ENCODE measurements at places on chromosomes 7 and 10. TPM values are rescaled to one million over a fixed set of nuclear protein-coding genes. Genes with fewer than 3 reads are reported as not detected.

DNA sequence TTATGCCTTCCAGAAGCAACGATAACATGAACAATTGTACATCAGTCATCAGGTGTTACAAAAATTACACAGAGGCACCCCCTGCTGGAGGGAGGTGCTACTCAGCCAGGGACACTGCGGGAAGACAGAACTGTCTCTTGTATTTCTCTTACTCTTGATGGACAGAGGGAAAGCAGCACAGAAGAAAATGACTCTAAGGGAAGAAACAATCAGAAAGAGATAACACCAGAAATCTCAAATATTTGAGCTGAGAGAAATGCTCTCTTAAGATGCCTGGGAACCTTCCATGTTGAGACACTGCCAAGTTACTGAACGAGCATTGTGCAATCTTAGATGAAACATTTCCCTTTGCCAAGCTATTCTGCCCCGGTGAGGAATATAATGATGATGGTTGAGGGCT, 227.6 kb upstream of the NPSR1 start:
- no peak for DNase-seq
- no peak overlapping the region for H3K4me3 ChIP-seq
- no peaks in the 10 kb centered on the region for H3K27me3 ChIP-seq
- H3K4me1 ChIP-seq, result no peaks in the 10 kb centered on the region
- no peak overlapping the region for H3K27ac ChIP-seq

- H3K36me3 ChIP-seq, result no peaks in the 10 kb centered on the region
- no peak overlapping the region for H3K4me3 ChIP-seq
- peaks cover 10% of the 10 kb centered on the region for H3K4me1 ChIP-seq
- no peak for DNase-seq
Measured at GRCh38 chr10:43692051-43692825, 43.6 kb upstream of the ZNF32 start.

The CPXM2 gene
- total RNA-seq, result 18.0 TPM

GRCh38 chr10:60870416-60870728, 73.6 kb downstream of the RHOBTB1 start:
- no peaks in the 10 kb centered on the region for H3K36me3 ChIP-seq
- no peak for DNase-seq
- no peak overlapping the region for H3K27ac ChIP-seq
- H3K27me3 ChIP-seq, result no peaks in the 10 kb centered on the region
- H3K4me3 ChIP-seq, result no peak overlapping the region
- H3K4me1 ChIP-seq, result peaks cover 1% of the 10 kb centered on the region

DNA sequence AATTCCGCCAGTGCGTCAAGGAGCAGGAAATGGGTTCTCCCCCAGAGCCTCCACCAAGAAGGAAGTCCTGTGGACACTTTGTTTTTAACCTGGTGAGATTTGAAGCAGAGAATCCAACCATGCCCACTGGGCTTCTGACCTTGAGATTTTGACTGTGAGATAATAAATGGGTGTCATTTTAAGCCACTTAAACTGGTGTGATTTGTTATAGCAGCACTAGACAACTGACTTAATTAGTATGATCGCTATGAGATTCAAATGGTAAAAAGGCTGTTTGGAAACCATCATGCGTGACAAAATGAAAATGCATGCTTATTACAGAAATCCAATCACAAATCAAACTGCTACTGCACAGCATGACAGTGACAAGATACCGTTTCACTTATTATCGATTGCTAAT, 98.0 kb downstream of the ADAM12 start:
- H3K4me1 ChIP-seq, result peaks cover 2% of the 10 kb centered on the region
- no peaks in the 10 kb centered on the region for H3K27me3 ChIP-seq
- no peak for DNase-seq
- H3K27ac ChIP-seq, result no peak overlapping the region

The VWDE gene
- 0.25 TPM for total RNA-seq

The TMEM184A gene
- total RNA-seq, result 0.05 TPM

DNA sequence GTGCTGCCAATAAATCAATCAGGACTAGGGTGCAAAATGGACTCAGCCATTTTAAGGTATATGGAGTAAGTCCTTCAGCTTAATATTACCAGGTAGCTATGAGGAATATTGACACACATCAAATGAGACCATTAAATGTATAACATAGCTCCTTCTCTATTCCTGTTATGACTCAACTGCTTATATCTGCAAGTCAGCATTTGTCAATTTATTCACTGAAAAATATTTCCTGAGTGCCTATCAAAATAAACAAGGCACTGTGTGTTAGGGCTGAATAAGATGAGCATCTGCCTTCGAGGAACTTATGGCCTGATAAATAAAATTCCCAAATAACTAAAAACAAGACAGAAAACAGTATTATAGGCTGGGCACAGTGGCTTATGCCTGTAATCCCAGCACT, 113.8 kb downstream of the CDK6 start:
- H3K27ac ChIP-seq, result no peak overlapping the region
- H3K4me3 ChIP-seq, result no peak overlapping the region
- no peaks in the 10 kb centered on the region for H3K36me3 ChIP-seq
- DNase-seq, result no peak
- H3K4me1 ChIP-seq, result peaks cover 4% of the 10 kb centered on the region

DNA sequence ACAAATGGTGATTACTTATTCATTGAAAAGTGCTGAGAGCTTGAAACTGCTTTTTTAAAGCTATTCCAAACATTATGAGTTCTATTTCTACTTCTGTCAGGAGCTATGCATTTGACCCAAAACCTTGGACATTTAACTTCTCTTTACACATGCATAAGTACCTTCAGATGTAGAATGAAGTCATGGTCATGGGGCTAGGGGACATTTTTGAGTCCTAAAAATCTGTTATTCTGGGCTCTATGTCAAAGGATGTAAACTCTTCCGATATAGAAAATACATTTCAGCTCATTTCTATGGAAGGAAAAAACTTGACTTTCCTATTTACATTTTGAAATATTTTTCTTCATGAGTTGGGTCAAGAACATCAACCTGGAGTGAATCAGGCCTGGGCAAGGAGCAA, 179.5 kb upstream of the CXCL12 start:
- H3K4me3 ChIP-seq, result no peak overlapping the region
- no peak overlapping the region for H3K27ac ChIP-seq
- no peak for DNase-seq
- H3K27me3 ChIP-seq, result no peaks in the 10 kb centered on the region
- H3K4me1 ChIP-seq, result no peaks in the 10 kb centered on the region

- H3K36me3 ChIP-seq, result no peaks in the 10 kb centered on the region
- no peaks in the 10 kb centered on the region for H3K27me3 ChIP-seq
- no peak overlapping the region for H3K4me3 ChIP-seq
- no peak overlapping the region for H3K27ac ChIP-seq
Measured at GRCh38 chr10:31135171-31135570, 103.5 kb upstream of the ZNF438 start.

- H3K36me3 ChIP-seq, result no peaks in the 10 kb centered on the region
- DNase-seq, result no peak
- no peaks in the 10 kb centered on the region for H3K4me1 ChIP-seq
Measured at GRCh38 chr10:122182308-122182707, 88.8 kb upstream of the BTBD16 start.

- no peak overlapping the region for H3K27ac ChIP-seq
- no peaks in the 10 kb centered on the region for H3K36me3 ChIP-seq
- H3K27me3 ChIP-seq, result no peaks in the 10 kb centered on the region
- no peak overlapping the region for H3K4me3 ChIP-seq
- no peaks in the 10 kb centered on the region for H3K4me1 ChIP-seq
- no peak for DNase-seq
Measured at GRCh38 chr10:106925191-106925590, 239.3 kb downstream of the SORCS1 start.

The ENTPD7 gene
- total RNA-seq, result 3.8 TPM

DNA sequence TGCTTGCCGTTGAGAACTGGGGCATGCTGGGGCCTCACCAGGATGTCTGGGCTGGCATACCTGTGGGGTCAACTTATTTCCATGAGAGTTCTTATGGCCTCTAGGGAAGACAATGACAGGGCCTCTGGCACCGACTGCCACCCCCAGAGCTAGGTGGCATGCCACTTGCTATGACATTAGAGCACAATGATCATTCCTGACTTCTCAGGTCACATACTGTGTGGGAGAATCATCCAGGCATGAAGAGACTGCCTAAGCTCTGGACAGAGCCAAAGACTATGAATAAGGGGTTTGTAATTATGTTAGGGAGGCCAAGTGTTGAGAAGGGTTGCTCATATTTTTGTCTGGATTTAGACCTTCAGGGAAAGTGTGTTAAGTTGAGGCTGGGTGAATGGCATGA, 97.5 kb downstream of the PTPN20 start:
- no peaks in the 10 kb centered on the region for H3K36me3 ChIP-seq
- no peak overlapping the region for H3K4me3 ChIP-seq
- DNase-seq, result no peak
- peaks cover under 1% of the 10 kb centered on the region for H3K4me1 ChIP-seq
- H3K27ac ChIP-seq, result no peak overlapping the region

DNA sequence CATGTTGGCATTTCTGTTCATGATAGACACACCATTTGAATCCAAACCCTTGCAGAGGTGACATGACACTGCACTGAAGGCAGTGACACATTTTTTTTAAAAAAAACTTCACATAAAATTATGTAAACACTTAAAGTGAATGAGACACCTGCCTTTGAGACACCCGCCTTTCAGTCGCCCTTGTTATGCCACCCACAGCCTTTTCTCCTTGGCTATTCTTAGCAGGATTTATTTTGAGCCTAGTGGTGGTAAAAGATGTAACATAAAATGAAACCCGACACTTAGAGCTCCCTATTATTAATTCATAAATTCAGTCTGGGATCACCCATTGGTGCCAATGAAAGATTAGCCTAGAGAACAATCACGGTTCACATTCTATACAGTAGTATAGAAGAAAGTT, 161.3 kb downstream of the DYNC1I1 start:
- no peaks in the 10 kb centered on the region for H3K36me3 ChIP-seq
- H3K4me3 ChIP-seq, result no peak overlapping the region
- H3K4me1 ChIP-seq, result no peaks in the 10 kb centered on the region

The PRPS1L1 gene
- total RNA-seq, result not detected

GRCh38 chr7:80216996-80217842, 82.6 kb downstream of the GNAI1 start:
- no peak for DNase-seq
- H3K36me3 ChIP-seq, result no peaks in the 10 kb centered on the region
- H3K27me3 ChIP-seq, result no peaks in the 10 kb centered on the region
- no peak overlapping the region for H3K27ac ChIP-seq

The FAS gene
- 66.6 TPM for total RNA-seq

The TMEM236 gene
- 0.20 TPM for total RNA-seq

The SSC4D gene
- 0.89 TPM for total RNA-seq

GRCh38 chr10:11758527-11759236, 16.5 kb downstream of the ECHDC3 start:
- DNase-seq, result no peak
- no peak overlapping the region for H3K4me3 ChIP-seq
- no peak overlapping the region for H3K27ac ChIP-seq
- H3K27me3 ChIP-seq, result no peaks in the 10 kb centered on the region
- H3K36me3 ChIP-seq, result no peaks in the 10 kb centered on the region

- no peak overlapping the region for H3K4me3 ChIP-seq
- no peaks in the 10 kb centered on the region for H3K27me3 ChIP-seq
- DNase-seq, result no peak
- no peaks in the 10 kb centered on the region for H3K36me3 ChIP-seq
- H3K4me1 ChIP-seq, result peaks cover 3% of the 10 kb centered on the region
Measured at GRCh38 chr10:61964949-61965702, 63.6 kb downstream of the ARID5B start.

The TBXAS1 gene
- total RNA-seq, result 9.6 TPM

GRCh38 chr7:36127075-36127740, 25.8 kb upstream of the EEPD1 start:
- no peaks in the 10 kb centered on the region for H3K36me3 ChIP-seq
- no peaks in the 10 kb centered on the region for H3K4me1 ChIP-seq
- H3K4me3 ChIP-seq, result no peak overlapping the region
- no peak for DNase-seq
- H3K27me3 ChIP-seq, result no peaks in the 10 kb centered on the region
- H3K27ac ChIP-seq, result no peak overlapping the region

DNA sequence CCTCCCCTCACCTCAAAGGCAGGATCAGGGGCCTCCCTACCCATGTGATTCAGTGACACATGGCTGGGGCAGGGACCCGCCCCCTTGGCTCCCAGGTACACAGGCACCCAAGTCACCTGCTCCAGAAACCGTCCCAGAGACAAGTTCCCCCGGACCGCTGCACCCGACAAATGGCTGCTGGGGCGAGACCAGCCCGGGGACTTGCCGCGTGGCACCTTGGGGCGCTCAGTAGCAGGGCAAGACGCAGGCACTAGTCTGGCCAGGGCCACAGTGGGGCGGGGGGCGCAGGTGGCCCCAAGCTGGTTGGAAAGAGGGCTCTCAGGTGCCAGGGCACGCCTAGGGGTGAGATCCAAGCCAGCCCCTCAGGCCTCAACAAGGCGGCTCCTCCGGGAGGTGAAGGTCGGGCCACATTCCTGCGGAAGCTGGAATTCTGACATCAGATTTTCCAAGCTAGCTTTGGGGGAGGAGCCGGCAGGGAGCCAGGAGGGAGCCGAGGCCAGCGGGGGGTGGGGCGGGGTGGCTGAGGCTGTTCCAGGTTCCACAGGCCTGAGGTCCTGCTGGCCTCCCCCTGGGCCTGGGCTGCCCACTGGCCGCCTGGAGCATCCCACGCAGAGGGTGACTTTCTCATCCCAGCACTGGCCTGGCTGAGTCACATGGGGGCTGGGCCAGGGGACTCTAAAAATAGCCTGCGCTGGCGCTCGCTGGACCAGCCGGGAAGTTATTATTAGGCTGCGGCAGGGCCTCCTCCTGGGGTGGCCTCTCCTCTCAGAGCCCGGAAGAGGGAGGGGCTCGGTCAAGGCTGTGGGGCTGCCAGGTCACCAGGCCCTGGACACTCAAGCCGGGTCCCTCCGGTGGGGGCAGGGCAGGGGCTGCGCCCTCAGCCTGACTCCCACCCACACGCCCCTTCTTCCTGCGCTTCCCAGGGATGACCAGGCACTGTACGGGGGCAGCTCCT, 20.5 kb upstream of the INPP5A start:
- peak; percentile 95 for DNase-seq
- peak overlapping the region; percentile 21 for H3K4me3 ChIP-seq
- H3K36me3 ChIP-seq, result no peaks in the 10 kb centered on the region
- peak overlapping the region; percentile 87 for H3K27ac ChIP-seq
- H3K4me1 ChIP-seq, result peaks cover 47% of the 10 kb centered on the region

The ZNF22 gene
- total RNA-seq, result 25.6 TPM

The CRPPA gene
- 3.2 TPM for total RNA-seq

The PIK3AP1 gene
- total RNA-seq, result 7.8 TPM

The TMEM176B gene
- total RNA-seq, result 137 TPM

DNA sequence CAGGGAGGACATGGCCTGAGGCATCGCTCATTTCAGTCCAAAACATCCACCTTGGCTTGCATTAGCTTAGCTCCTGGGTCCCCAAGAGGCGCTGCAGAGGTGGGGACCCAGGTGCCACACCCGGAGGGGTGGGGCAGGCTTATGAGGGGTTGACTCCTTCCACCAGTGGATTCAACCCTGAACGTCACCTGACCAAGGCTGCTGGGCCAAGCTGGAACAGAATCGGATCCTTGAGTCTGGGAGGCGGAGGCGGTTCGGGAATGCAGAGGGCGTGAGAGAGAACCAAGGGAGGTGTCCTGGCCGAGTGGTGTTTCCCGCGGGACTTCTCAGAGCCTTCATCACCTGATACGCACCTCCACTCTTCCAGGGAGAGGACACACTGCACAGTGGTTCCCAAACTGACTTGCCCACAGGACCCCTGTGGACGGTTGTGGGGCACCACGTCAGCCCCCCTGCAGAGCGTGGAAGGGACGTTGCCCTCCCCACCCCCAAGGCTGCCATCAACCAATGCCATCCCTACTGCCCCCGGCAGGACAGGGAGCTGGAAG, 4.5 kb upstream of the MICALL2 start:
- no peaks in the 10 kb centered on the region for H3K27me3 ChIP-seq
- H3K4me1 ChIP-seq, result peaks cover 3% of the 10 kb centered on the region
- H3K4me3 ChIP-seq, result no peak overlapping the region
- H3K27ac ChIP-seq, result no peak overlapping the region
- DNase-seq, result peak; percentile 46
